Activated CD4-positive, alpha-beta memory T cell treated with anti-CD3 and anti-CD28 coated beads, Interleukin-2, amount 10 ng/mL, durations not matched to agents 7 days and 5 days (primary cell): ENCODE measurements at places on chromosomes 12 and 14.

DNA sequence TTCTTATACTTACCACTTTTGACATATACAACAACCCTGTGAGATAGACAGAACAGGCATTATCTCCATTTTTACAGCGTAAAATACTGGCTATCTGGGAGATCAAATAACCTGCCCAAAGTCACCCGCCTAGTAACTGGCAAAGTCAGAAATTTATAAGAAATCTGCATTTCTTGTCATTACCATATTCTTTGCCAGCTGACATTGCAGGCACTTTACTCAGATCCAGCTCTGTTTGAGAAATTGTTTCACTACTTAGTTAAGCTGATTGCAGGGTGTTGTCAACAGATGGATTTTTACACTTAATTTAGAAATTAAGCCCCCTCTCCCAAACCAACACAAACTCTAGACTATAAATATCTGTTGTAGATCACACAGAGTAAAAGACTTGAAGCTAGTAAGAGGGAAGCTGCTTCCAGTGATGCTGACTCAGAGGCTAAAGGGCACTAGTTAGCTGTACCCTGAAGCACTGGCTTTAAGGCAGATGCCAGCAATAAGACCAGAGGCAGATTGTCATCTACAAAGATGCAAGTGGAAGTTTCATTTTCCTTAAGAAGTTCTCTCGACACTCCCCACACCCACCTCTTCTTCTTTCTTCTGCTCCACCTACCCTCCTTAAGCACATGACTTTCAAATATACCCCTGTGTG lies 153.1 kb downstream of the ANO6 start:
- DNase-seq, result no peak

DNA sequence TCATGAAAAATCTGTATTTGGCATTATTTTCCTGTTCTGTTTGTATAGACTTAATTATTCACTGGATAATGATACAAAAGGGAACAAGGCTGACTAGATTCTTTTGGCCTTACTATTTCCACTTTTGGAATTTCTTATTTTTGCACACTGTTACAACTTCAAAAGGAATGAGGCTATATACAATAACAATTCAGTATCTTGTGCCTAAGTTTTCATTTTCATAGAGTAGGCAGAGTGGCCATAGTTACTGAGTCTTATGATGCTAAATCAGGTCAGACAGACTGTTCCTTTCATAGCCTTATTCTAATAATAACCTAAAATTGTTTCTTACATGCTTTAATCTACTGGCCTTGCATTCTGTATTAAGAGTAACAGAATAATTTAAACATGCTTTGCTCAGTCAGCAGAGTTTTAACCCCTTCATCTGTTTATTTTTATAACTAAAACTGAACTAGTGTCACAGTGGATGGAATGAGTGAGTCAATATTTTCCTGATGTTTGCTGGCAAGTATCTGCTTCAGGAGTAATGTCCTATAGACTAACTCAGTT lies 10.5 kb downstream of the TTC8 start:
- no peak for DNase-seq

DNA sequence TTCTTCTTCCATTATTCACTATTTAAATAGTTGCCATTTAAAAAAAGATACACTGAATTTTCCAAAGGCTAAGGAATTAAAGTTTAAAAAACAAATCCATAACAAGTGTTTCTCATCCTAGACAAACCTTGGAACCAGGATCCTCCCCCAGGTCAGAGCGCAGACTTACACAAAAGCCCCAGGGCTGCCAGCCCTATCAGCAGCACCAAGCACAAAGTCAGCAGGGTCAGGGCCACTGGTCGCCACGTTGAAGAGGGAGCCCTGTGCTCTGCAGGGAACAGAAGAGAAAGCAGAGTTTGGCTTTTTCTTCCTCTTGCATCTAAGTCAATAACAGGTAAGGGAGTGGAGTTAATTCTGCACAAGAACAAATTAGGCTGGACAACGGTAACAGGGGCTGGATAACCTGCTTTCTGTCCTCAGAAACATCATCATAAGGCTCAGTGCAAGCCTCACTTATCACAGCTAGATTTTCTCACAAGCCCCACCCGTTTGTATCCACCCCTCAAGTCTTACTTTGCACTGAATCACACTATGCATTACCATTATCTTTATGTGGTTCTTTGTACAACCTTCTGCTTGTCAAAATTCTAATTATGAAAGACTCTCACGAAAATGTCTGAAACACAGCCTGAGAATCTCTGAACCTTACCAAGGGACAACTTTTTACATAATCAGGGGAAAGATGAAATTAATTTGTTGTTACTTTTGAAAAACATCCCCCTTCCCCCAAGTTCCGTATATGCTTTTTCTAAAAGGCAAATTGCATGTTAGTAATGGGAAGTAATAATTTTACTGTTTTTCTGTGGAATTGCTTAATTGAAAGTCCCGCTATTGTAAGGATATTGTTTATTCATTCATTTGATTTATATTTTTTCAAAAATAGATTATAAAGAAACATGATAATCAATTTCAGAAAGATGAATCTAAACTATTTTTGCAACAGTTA lies 9.6 kb downstream of the CLEC1A start:
- no peak for DNase-seq

DNA sequence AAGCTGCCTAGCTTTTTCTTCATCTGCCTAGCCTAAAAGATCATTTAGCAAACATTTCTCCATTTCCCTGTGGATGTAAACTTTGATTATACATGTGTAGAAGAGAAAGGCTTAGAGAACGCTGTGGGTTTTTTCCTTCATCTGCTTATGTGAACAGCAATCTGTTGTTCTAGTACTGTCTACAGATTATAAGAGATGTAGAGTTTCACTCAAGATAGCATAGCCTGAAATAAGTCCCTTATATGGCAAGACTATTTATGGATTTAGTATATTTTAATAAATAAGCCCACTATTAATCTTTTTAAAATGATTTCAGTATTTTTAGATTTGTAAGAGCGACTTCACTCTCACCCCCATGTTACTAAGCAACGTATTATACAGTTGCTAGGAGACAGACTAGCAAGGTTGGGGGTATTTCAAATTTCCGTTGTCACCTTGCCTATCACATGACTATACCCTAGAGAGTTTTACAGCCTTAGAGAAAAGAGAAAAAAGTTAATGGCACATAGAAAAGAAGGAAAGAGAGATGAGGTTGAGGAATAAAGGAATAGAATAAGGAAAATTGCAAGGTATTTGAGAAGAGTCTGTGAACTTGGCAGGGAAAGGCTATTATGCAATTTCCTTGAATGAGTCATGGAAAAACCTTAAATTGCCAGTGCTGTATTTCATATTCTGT lies 12.2 kb upstream of the TUBA1A start:
- no peak for DNase-seq

- DNase-seq, result no peak
These were observed 28.0 kb downstream of the MVK start for GRCh38 chr12:109601557-109601956.

GRCh38 chr14:106877517-106877916 lies 1351.1 kb downstream of the TMEM121 start:
- no peak for DNase-seq

- no peak for DNase-seq
These were observed 71.8 kb upstream of the BCL2L14 start for GRCh38 chr12:11998944-11999315.

DNA sequence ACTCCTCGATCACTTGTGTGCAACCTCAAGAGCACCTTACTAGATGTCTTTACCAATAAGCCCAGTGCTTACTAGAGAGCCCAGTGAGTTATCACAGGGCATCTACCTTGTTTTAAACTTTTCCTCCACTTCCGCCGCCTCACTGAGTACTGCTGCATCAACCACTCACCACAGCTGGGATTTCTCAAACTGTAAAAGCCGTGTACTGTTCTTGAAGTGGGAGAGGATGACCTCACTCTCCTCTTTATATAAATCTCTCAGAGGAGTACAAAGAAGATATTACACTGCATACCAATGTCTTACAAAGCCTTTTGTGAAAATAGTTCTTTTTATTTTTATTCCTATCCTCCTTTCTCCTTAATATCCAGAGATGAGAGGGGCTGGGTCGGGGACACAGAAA lies 94.1 kb downstream of the PLCZ1 start:
- no peak for DNase-seq

DNA sequence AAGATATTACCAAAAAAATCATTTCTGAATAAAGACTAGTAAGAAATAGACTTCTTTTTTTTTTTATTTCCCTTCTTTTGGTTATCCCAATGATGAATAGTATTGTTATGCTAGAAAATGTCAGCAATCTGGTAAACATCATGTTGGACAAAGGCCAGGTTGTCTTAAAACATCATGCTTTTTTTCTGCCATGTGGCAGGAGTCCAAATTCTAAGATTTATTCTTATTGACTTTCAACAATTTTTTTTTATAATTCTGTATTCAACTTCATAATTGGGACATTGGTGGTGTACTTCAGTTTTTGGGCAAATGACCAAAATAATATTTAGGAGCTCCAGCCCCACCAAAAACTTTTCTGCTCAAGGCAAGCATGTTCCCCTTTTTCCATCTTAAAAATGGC lies 10.5 kb downstream of the DCN start:
- DNase-seq, result no peak

DNA sequence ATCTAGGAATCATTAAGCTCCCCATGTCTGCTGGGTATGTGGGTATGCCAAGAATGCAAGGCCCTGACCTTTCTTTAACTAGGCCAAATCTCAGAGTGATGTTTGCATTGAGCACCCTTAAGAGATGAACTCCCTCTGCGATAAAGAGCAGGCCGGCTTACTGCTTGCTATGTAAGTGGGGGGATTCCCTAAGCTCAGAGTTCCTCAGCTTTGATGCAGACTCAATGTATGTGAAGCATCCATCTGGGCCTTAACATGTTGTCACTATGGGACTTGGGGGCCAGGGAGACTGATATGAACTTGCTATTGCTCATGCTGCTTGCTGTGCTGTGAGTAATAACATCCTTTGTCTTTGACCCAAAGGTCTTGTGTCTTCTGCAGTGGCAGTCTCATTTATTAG lies 149.7 kb downstream of the C12orf75 start:
- no peak for DNase-seq

GRCh38 chr12:62774794-62775193 lies 160.2 kb downstream of the PPM1H start:
- DNase-seq, result no peak

- no peak for DNase-seq
These were observed 289.2 kb downstream of the ADGRD1 start for GRCh38 chr12:131242741-131243496.

GRCh38 chr12:73225941-73226340 lies 953.8 kb downstream of the TRHDE start:
- DNase-seq, result no peak

DNA sequence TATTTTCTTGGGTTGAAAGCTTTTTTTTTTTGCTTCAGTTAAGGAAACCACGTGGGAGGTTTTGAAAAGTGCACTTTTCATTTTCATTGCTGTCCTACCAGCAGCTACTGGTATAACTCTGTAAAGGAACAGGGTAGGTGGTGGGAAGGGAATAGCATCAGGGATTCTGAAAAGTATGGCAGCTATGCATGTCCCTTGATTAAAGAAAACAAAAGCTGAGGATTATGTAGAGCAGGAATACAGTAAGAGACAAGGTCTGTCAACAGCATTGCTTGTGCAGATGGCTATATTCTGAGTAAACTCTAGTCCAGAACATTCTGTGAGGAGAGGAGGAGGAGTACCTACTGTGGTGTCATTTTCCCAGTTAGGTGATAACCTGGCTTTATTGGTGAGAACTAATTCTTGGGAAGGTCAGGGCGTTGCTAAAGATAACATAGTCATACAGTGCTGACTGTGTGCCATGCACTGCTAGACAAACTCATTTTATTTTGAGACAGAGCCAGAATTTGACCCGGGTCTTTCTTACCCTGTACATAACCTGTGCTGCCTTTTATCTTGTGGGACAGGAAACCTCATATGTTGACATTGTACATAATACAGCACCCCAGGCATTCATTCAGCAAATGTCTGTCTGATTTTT lies 80.3 kb upstream of the TRAF3 start:
- DNase-seq, result no peak

DNA sequence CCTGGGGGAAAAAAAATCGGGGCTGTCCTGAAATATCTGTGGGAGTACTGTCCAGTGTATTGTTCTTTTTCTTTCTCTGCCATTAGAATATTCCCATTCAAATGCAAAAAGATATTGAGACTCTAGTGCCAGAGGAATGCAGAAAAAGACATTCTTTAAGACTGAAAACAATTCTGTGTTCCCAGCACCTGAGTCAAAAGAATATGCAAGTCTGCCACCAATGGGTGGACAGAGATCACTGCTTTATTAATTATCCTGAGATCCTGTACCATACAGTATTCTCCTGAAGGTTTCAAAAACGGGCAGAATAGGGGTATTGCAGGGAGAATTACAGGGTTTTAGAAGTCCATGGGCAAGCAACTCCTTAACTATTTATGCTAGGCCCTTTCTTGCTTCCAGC lies 361.8 kb downstream of the C12orf50 start:
- no peak for DNase-seq

- DNase-seq, result no peak
These were observed 27.7 kb downstream of the WNK1 start for GRCh38 chr12:779745-780734.

DNA sequence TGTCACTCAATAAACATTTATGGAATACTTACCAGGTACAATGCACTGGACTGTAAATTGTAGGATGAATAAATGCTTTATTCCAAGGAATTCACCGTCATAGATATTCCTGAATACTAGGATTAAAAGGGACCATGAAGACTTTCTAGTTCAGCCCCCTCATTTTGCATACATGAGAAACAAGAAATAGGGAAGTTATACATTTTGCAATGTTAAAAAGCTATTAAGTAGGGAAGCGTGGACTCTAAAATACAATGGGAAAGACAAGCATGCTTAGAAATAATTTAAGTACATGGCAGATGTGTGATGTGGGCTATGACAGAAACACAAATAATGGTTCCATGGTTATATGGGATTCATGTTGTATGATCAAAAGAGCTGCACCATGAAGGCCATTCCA lies 89.4 kb upstream of the SYT10 start:
- no peak for DNase-seq

- no peak for DNase-seq
These were observed 2.8 kb upstream of the PTMS start for GRCh38 chr12:6763380-6763779.

- DNase-seq, result no peak
These were observed 5.5 kb downstream of the UBE3B start for GRCh38 chr12:109482894-109483293.

GRCh38 chr12:120536064-120536791 lies 2.1 kb downstream of the RNF10 start:
- DNase-seq, result peak; percentile 47

DNA sequence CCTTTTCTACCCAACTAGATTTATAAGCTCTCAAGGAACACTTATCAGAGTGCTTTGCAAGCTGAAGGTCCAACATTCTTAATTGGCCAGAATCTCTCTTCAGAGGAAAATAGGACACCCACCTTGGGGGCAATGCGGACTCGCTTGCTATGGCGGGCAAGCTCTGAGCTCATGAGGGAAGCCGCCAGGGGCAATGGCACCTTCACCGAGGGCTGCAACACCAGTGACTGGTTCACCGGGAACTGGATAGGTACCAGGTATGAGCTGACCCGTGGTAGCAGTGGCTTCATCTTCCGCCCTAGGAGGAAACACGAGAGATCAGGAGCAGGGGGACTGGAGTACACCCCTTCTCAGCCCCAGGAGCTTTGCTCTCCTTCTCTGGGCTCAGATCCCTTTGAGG lies 7.4 kb upstream of the TEX52 start:
- no peak for DNase-seq
